NCI-H82 (cell line): ENCODE measurements at places on chromosomes 1 and 21.
A peak's percentile ranks its signal among the peaks of the same experiment; 100 is the strongest.

DNA sequence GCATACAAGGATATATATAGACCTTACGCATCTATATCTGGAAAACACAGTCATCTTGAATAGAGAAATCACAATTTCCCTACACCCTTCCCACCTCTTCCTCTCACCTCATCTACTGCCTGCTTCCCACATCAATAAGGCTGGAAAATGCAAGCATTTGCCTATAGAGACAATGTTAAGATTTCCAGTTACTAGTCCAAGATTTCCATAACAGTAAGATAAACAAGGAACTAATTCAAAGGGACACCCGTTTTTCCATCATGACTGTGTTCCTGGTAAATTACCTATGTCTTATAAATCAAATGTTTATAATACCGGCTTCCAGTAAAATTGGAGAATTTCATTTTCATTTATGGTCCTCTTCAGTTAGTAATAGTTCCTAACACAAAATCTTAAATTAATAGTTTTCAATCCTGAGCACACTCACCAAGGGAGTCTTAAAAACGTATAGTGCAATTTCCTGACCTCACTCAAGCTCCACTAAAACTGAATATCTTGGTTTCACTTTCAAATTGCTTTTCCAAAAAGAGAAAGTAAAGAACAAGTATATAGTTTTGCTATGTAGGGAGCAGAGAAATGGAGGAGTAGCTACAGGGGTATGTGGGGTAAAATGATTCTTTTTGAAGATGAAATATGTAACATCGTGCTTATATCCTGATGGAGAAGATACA lies 398.7 kb downstream of the PLPP3 start:
- DNase-seq, result no peak

DNA sequence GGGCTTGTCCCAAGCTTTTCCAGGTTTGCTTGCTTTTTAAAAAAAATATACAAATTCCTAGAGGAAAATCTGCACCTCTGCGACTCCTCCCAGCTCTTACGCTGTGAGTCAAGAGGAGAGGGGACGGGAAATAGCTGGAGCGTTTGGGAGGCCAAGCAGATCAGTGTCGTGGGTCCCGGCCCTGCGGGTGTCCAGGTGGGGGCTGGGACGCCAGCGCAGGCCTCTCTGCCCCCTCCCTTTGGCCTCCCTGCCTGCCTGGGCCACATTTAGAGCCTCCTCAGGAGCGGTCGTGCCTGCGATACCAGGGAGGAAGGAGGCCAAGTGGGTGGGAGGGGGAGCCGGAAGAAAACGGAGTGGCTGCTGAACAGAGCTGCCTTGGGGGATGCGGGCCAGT lies 9.0 kb downstream of the WNT4 start:
- DNase-seq, result no peak

DNA sequence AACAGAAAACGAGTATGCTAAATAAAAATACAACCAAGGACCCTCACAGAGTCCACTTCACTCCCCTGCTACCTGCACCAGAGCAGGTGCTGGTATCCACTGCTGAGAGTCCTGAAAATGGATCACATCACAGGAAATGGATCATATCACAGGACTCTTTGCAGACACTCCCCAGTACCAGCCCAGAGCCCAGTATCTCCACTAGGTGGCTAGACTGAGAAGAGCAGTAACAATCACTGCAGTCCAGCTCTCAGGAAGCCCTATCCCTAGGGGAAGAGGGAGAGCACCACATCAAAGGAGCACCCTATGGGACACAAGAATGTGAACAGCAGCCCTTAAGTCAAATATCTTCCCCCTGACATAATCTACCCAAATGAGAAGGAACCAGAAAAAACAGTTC lies 28.0 kb downstream of the AGBL4 start:
- peak; percentile 35 for DNase-seq

DNA sequence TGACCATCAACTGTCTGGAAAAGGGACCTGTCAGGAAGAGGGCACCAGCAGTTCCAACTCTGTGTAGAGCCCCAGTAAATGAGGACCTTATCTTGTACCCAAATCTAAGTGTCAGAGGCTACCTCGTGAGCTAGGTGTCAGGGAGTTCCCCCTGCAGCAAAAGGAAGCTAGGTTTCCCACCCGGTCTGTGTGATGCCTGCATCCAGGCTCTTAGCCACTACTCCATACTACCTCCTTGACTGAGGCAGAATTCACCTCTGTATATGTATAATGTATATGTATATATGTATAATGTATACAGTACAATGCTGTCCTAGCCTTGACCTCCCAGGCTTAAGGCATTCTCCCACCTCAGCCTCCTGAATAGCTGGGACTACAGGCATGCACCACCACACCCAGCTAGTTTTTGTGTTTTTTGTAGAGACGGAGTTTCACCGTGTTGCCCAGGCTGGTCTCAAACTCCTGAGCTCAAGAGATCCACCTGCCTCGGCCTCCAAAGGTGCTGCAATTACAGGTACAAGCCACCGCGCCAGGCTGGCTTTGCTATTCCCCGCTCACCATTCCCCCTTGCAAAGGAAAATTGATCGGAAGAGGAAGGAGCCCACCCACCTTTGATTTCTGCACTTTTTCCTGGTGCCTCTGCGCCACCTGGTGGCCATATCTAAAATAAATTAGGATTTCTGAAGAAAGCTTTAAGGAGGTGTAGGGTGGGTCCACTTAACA lies 15.7 kb upstream of the LUZP1 start:
- peak; percentile 85 for DNase-seq

- peak; percentile 51 for DNase-seq
Measured at GRCh38 chr1:195345149-195345548, 1263.1 kb downstream of the KCNT2 start.

DNA sequence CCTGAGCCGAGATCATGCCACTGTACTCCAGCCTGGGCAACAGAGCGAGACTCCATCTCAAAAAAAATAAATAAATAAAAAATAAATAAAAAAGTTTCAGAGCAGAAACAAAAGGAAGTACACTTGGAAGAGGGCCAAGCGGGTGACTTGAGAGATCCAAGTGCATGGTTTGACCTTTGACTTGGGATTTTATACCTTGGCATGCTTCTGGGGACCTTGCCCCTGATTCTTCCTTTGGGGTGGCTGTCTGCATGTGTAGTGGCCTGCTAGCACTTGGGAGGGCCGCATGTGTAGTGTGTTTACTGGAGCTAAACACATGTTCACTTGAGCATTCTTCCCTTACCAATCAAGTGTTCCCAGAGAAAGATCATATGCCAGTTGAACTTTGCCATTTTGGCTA lies 114.0 kb downstream of the DTL start:
- DNase-seq, result no peak

- no peak for DNase-seq
Measured at GRCh38 chr1:117696561-117696960, 90.7 kb downstream of the TENT5C start.

DNA sequence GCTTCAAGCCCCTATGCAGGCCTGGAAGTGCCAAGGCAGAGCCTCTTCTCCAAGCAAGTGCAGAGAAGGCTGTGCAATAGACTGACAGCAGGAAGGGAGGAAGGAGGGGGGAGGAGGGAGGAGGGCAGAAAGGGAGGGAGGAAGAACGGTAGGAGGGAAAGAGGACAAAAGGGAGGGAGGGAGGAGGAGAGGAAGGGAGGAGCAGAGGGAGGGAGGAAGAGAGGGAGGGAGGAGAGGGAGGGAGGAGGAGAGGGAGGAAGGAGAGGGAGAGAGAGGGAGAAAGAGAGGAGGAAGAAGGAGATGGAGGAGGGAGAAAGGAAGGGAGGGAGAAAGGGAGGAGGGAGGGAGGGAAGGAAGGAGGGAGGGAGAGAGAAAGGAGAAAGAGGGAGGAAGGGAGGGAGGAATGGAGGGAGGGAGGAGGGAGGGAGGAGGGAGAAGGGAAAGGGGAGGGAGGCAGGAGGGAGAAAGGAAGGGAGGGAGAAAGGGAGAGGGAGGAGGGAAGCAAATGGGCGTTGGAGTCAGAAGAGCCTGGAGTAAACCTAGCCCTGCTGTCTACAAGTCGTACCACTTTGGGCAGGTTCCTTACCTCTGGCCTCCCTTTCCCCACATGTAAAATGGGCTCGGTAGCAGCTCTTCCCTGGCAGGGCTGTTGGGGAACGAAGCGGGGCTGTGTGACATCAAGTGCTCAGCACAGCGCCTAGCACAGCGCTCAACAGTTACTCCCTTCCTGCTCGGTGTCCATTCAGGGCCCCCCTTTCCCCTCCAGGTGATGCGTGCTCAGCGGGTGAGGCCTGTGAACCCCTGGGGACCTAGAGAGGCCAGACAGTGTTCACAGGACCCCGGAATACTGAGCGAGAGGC lies 244.6 kb downstream of the NPHP4 start:
- DNase-seq, result peak; percentile 12

DNA sequence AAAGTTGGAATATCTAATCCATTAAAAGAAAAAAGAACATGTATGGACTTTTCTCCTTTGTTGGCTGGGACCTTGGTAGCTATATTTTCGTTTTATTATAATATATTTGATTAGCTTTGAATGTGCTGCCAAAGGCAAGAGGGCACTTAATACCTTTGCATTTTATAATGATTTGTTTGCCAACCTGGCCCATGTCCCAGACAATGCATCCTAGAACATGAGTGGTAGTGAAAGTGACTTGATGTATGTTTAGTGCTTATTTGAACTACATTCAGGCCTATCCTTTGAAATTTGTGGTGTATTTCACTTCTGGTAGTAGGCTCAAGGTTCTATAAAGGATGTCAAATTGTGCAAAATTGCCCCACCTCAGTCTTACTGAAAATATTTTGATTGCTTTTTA lies 25.9 kb downstream of the CACHD1 start:
- no peak for DNase-seq

DNA sequence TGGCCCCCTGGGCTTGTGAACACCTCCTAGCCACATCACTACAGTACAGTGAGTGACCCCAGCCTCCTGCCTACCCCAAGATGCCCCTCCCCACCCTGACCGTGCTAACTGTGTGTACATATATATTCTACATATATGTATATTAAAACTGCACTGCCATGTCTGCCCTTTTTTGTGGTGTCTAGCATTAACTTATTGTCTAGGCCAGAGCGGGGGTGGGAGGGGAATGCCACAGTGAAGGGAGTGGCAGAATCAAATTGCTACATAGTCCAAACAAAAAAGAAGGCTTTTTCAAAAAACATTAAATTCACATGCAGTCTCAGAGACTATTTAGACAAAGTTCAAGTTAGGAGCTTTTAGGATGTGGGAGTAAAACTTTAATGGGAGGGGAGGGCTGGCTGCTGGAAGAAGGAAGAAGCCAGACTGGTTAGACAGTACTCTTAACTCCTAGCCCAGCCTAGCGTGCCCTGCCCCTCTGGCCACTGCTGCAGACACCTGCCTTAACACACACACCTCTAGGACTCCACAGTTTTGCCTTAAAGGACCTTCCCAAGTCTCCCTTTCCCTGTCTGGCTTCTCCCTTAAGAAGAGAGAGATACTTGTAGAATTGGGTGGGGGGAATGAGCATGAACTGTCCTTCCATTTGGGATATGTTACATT lies 9.4 kb downstream of the PEA15 start:
- no peak for DNase-seq

DNA sequence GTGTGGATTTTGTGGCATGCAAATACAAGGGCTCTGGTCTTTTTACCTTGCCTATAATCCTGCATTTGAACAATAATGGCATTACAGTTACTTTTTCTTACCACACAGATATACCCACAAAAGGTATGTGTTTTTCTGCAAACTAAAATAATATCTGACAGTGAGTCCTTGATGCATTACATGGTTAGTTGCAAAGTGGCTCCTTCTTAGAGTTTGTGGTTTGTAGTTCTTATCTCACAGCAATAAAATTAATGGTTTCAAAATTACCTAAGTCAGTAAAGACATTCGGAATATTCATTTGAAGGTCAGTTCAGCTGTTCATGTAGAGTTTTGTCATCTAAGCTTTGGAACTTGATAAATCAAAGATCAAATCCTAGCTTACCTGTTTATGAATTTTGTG lies 43.5 kb downstream of the SNX7 start:
- no peak for DNase-seq

DNA sequence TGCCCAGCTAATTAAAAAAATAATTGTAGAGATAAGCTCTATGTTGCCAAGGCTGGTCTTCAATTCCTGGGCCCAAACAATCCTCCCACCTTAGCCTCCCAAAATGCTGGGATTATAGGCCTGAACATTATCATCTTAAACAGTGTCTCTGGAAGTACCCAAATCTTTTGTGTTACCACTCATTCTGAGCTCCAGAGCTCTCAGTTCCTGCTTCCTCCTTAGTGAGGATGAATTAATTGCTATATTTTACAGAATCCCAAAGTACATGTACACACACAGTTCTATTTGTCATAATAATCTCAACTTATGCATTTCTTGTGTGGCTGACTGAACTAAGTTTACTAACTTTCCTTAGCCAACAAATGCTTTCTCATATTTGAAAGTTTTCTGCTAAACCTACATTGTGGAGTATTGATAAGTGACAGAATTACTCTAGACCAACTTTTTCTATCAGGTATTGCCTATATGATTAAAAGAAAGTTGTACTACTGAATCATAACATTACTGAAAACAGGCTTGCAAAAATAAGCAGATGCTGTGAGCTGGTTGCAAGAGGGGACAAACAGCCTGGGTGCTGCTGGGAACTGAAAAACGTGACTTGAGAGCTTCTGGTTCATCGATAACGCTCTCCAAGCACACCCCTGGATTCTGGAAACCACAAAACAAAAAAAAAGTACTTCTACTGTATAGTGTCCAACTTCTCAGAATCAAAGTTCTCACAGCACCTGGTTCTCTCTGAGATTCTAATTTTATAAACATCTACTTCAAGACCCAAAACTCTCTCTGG lies 15.3 kb downstream of the VAV3 start:
- no peak for DNase-seq

- no peak for DNase-seq
Measured at GRCh38 chr1:219500327-219500897, 112.5 kb downstream of the ZC3H11B start.

DNA sequence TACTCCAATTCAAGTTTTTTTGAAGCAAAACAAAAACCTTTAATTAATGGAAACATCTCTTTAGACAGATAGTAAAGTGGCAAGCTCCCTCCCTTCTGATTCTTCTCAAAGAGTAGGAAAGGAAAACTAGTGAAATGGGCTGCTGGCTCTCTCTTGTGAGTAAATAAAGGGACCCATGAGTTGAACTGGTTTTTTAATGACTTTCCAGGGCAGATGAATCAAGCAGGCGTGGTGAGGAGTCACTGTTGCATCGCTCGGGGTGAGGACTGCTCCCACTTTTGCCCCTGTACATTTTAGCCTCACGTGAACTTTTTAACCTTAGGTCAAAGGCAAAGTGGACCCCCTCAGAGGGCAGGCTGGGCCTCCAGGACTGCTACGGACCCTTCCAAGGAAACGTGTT lies 64.8 kb downstream of the ABCA4 start:
- DNase-seq, result no peak

DNA sequence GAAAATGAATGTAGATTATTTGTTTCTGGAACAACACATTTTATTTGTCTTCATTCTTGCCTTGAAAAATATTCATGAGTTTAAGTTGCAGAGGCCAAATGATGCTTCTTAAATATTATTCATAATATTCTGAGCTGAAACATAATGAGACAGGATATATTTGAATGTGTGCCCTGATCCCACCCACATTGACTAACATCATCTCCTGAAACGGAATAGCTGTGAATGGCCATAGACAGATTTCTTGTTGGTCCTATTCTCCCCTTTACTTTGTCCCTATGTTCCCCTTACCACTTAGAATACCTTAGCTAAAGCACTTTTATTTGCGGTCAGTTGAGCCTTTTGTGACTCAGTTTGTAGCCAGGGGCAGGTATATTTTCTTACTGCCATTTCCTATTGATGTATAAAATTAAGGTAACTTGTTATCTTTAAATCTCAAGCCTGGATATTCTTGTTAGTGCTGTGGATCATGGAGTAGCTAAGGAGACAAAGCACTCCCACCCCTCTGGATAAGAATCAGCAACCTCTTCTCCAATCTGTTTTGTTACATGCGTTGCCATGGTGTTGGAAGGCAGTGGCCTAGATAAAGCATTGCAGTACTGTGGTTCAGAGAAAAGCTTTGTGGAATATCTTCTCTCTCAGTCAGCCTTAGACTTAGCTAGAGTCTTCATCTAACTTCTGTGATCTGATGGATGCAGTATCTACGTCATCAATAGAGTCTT lies 478.5 kb upstream of the DEPDC1 start:
- DNase-seq, result peak; percentile 55
